ENCODE measurements at places on chromosomes 13 and 19.

DNA sequence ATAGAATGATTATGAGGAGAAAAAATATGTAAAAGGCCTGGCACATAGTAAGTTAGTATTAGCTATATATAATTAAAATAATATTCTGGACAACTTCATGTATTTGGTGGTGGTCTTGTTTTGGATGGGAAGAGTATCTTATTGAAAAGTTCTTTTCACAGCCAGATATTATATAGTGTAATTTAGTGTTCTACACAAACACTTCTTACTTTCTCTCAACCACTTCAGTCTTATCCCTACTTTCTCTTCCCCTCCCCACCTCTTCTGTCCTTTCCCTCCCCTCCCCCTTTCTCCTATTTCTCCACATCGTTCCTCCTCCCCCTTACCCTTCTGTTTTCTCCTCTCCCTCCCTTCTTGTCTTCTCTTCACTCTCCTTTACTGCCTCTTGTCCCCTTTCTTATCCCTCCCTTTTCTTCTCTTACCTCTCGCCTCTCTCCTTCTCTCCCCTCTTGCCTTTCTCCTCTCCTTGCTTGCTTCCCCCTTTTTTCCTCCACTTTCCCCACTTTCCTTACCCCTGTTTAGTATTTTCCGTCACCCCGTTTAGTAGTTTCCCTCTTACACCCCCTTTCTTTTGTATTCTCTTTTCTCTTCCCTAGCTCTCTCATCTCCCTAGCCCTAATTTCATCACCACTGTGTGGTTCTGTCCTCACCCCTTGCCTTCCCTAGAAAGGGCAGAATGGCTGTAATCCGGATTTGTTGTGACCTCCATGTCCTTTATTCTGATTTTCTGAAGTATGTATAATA lies 107.2 kb upstream of the MLNR start:
- no peak for DNase-seq

- DNase-seq: no peak
Measured at GRCh38 chr19:5202553-5202952, 138.1 kb downstream of the PTPRS start.

DNA sequence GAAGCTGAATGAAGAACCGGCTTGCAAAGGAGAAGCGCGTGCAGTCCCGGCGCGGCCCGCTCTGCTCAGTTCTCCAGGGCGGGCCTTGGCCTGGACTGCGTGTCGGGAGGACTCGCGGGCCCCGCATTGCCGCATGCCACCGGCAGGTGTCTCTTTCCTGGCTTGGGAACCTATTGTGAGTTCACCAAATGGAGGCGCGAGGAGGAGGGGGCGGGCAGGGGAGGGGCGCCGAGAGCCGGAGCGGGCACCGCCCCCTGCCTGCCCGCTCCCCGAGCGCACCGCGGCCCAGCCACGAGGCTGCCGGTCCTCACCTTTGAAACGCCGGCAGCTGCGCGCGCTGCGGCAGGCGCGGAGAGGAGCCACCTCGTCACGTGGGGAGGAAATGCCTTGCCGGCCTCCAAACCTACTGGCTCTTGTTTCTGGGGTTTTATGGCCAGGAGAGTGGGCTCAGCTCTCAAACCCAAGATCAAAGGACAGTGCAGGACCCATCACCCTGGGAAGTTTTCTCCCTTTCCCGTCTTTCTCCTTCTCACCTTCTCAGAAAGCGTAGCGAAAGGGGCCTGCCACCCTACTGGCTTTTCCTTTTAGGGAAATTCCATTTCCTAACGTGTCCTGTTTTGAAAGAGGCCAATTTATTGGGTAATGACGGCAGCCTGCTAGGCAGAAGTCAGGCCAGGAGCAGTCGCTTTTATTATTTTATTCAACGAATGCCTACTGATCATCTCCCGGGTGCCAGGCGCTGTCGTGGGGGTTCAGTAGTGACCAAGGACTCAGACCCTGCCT lies 13.8 kb upstream of the UBE2L5 start:
- DNase-seq: peak; percentile 76

DNA sequence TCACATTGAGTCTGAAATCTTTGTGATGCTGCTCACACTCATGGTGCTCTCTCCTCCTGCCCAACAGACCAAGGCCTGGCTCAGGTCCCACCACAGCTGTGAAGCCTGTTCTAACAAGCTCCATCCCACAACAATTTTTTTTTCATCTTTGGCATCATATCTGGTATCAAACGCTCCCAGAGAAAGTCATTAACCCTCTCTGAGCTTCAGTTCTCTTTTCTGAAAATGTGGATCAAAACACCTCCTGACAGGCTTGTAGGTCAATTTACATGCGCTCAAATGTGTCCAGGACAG lies 224.4 kb downstream of the LACC1 start:
- no peak for DNase-seq

DNA sequence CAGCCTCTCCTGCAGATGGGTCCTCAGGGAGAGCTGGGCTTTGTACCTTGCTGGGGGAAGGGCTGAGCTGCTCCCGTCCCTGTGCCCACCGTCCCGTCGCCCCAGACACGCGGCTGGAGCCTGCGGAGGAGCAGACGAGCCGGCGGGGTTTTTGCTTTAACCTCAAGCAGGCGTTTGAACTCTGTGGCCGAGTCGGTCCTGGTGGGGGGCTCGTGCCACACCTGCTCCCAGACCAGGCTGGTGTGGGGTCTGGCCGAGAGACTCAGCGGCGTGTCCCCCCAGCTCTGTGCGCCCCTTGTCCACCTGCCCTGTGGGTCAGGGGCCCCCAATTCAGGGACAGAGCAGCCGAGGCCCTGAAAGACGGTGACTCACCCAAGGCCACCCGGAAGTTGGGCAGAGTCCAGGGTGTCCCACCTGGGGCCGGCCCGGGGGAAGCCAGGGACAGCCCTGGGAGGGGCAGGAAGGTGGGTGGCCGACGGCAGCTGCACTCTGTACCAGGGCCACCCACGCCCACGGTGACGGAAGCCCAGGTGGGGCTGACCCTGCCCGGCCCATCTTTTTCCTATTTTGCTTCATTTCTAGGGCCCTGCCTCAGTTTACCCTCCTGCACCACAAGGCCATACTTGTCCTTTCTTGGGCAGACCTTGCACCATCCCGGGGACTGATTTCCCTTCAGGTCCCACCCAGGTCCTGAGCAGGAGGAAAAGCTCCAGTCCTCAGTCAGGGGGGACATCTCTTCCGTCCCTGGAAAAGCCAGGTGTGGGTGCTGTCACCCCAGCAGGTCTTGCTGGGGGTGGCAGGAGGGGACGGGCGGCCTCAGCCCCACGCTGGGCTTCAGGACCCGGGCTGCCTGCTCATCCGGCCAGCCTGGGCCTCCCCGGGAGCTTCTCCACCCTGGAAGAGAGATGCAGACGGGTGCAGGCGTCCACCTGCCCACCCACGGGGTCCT lies 5.3 kb downstream of the EFNA2 start:
- no peak for DNase-seq

DNA sequence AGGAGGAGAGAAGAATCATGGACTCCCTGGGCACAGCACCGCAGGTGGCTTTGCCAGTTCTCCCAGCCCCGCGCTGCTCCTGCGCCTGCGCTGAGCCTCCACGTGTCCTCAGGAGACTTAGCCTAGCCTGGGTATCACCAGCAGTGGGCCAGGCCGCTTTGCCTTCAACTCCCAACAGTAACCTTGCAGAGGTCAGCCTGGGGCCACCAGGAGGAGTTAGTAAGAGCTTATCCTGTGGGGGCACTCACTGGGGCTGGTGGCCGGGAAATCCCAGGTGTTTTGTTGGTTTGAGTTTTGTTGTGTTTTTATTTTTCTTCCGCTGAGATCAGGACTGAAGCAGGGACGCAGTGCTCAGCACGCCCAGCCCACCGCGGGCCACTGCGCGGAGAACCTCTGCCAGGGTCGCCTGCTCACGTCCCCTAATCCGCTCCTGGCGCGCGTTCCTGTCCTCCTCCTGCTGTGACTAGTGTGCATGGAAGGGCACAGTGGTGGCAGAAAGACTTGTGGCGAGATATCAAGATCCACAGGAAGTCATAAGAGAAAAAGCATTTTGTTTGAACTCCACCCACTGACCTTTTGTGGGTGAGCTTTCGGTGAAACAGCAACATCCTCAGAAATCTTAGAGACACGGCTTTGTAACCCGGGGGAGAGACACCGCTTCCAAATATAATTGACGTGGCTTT lies 207.4 kb upstream of the RFC3 start:
- peak; percentile 50 for DNase-seq

- DNase-seq: no peak
Measured at GRCh38 chr19:53055117-53055516, 10.6 kb downstream of the ERVV-2 start.

DNA sequence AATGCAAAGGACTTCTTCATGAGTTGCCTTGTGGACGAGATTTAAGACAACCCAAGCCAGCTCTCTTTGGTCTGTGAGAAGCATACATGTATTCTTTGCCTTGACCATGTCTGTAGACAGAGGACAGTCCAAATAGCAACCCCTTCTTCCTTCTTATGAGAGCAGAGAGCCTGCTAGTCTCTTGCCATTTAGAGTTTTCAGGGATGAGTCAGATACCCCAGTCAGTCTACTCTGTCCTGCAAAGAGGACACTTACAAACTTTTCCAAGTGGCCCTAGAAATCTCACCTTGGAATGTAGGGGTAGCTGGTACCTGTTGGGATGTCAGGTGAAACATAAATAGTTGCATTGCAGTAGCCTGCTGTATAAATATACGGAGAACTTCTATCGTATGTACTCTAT lies 36.7 kb downstream of the DNAJC3 start:
- DNase-seq: no peak

GRCh38 chr19:19643158-19644053 lies at the start of gene GMIP:
GMIP (minus strand) TSS chr19:19643657; CDS start chr19:19643529, 128 bp downstream.
- peak; percentile 78 for DNase-seq

All from stimulated activated CD8-positive, alpha-beta memory T cell treated with anti-CD3 and anti-CD28 coated beads, Interleukin-7, amount 100 ng/mL, for 48 hours (primary cell).